ENCODE measurements at places on chromosomes 12 and 14.

DNA sequence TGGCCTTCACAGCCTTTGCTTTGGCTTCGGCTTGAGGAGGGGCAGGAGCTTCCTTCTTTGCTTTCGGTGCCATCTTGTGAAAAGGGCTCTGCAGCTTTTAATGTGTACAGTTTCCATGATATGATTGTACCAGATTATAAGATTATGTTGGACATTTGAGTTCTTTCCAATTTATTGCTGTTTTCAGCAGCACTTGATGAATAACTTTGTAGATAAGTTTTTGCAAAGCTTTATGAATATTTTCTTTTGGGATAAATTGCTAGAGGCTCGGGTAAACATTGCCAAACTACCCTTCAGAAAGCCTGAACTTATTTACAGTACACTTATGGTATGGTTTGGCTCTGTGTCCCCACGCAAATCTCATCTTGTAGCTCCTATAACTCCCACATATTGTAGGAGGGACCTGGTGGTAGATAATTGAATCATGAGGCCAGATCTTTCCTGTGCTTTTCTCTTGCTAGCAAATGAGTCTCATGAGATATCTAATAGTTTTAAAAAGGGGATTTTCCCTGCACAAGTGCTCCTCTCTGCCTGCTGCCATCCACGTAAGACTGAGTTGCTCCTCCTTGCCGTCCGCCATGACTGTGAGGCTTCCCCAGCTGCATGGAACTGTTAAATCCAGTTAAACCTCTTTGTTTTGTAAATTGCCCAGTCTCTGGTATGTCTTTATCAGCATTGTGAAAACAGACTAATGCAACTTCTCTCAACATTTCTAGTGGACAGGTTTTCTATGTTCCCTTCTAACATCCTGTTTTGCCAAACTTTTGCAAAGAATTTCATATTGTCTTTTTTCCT, 70.4 kb downstream of the RCOR1 start:
- DNase-seq, result no peak

GRCh38 chr12:19485240-19485639, 45.9 kb downstream of the AEBP2 start:
- DNase-seq, result no peak

DNA sequence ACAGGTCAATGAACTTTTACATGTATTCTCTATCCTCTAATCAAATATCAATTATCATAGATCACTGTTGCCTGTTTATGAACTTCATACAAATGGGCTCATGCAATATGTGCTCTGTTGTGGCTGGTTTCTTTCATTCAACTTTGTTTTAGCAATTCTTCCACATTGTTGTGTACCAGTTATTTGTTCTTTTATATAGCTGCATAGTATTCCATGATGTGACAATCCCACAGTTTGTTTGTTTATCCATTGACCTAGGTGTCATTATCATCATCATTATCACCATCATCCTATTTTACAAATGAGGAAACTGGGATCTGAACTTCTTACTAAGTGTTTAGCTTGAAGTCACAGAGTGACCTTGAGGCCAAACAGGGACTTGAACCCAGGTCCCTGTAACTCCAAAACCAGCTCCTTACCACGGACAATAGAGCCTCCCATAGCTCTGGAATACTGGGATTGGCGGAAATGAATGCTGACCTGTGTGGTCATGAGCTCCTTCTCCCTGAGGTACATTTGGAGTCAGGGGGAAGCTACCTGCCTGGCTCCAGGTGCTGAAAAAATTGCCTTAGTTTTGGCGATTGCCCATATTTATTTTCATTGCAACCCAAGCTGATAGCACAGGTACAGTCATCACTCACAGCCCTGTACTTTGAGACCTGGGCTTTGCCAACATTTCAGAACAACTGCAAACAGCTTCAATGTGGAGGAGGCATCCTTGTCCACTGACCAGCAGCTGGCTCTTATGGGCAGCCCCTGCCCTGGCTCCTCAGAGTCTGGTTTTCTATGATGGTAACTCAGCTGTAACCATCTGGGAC, 9.2 kb downstream of the ZFP36L1 start:
- DNase-seq, result peak; percentile 43

DNA sequence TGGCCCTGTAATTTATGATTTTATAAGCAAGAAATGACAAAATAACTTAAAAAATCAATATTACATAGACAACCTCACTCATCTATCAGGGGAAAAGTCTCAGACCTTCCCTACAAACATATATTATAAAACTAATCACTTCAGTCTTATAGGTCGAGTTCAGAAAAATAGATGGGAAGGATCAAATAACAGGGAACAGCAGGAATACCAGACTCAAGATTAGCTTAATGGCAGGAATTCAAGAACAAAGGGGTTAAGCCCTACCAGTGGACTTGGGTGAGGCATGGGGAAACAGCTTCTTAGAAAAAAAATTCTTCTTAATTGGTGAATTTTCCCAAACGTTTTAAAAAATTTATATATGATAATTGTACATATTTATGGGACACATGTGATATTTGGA, 51.6 kb upstream of the CRY1 start:
- no peak for DNase-seq

- no peak for DNase-seq
These were observed 3.3 kb downstream of the AP1G2 start for GRCh38 chr14:23564181-23564812.

GRCh38 chr14:20935303-20935984, 19.8 kb upstream of the RNASE2 start:
- no peak for DNase-seq

- no peak for DNase-seq
These were observed 11.1 kb upstream of the RTL1 start for GRCh38 chr14:100914597-100915021.

- no peak for DNase-seq
These were observed 87.7 kb downstream of the CHGA start for GRCh38 chr14:93010522-93011140.

DNA sequence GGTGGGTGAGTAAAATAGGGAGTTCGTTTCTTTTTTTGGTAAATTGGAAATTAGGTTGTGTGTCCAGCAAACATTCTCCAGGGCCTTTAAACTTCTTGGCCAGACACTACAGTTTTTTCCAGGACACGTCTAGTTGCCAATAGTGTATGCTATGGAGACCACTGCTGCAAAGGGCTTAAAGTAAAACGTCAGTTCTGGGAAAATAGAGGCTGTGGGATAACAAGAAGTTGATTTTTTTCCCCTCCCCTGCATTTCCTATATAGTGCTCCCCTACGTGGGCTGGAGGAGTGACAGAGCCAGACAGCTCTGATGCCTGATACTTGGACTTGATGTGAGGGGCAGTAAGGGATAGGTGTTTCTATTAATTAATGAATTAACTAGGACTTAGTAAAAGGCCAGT, 2.4 kb downstream of the ACVR1B start:
- no peak for DNase-seq

DNA sequence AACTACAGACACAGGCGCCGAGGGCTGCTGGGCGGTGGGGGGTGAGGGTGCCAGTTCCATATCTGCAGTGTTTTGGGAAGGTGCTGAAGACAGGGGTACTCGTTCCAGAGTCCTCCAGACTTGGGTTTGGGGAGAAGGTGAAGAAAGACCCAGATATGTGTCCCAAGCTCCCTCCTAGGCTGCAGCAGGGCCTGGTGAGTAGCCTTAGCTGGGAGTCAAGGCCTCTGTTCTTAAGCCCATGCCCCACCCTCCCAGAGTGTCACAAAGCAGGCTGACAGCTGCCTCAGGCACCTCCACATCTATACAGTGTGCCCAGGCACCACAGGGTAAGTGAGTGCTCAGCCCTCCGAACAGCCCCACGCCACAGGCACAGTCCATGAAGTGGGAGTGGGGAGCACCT, 4.3 kb downstream of the NCKAP5L start:
- DNase-seq, result no peak

- no peak for DNase-seq
These were observed 7.7 kb downstream of the CBX5 start for GRCh38 chr12:54272214-54272613.

DNA sequence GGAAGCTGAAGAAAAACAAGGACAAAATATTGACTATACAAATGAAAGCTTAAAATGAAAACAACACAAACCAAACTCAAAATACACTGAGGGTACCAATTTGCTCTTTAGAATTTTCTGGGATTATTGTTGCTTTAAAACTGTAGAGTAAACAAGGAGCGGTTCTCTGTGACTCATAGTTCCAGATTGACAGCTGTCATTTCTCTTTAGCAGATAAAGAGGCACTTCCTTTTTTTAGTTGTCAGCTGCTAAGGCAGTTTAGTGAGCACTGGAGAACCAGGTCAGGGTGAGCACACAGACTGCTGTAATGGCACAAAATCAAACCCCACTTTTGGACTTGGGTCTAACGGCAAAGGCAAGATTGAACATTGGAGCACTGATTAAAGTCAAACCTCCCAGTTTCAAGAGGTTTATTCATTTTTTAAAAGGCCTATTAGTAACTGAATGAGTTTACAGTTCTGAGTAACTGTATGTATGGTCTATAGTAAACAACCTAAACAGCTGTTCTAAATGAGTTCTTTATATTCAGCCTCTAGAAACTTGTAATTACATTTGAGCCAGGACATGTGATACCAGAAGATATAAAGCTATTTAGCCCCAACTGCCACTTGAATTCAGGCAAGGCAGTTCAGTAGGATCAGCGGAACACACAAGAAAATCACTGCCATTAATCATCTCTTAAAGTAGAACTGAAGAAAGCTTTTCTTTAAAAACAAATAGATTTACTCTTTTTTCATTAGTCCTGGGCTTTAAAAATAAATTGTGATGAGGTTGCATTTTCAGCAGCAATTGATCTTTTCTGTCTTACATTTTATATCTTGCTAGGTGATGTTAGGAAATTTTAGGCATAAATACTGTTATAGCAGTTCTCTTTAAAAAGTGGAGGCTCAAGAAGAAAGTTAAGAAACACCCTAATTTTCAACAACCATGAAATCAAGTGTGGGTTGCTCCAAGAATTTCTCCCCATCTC, 71.7 kb upstream of the PRICKLE1 start:
- DNase-seq, result no peak

- peak; percentile 50 for DNase-seq
These were observed 437 bp downstream of the ERO1A start for GRCh38 chr14:52694761-52695480.

- no peak for DNase-seq
These were observed 31.6 kb upstream of the AMIGO2 start for GRCh38 chr12:47111392-47111778.

DNA sequence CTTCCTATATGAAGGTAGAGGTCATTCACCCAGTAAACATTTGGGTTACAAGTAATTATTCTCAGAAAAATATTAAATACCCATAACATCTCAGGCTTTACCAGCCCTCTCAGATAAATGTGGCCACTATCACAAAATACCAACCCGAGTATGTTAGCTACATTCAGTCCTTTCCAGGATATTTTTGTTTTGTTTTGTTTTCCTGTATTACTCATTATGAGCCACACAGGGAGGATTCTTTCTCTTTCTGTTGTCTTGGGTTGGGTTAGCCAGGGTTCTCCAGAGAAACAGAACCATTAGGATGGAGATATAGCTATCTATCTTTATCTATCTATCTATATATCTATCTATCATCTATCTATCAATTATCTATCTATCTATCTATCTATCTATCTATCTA, 947.6 kb upstream of the MDGA2 start:
- no peak for DNase-seq

GRCh38 chr12:102917026-102917787, at the start of gene PAH:
TSS of gene PAH (minus strand) at chr12:102917244. CDS start at chr12:102917130, 114 bp downstream.
- peak; percentile 24 for DNase-seq

DNA sequence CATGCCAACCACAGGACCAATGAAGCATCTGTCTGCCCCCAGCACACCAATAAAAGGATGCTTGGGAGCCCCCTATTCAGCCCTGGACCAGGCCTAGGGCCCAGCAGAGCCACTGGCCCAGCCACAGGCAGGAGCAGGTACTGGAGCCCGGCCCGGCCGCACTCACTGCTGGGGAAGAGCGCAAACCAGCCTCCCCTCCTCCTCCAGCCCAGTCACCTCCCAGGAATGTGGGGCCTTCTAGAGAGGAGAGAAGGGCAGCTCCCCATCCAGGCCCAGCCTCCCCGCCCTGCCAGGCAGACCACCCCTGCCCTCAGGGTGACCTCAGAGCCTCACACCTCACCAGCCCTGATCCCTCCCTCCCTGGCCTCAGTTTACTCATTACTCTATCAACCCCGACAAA, 56.2 kb downstream of the CCNK start:
- peak; percentile 75 for DNase-seq

DNA sequence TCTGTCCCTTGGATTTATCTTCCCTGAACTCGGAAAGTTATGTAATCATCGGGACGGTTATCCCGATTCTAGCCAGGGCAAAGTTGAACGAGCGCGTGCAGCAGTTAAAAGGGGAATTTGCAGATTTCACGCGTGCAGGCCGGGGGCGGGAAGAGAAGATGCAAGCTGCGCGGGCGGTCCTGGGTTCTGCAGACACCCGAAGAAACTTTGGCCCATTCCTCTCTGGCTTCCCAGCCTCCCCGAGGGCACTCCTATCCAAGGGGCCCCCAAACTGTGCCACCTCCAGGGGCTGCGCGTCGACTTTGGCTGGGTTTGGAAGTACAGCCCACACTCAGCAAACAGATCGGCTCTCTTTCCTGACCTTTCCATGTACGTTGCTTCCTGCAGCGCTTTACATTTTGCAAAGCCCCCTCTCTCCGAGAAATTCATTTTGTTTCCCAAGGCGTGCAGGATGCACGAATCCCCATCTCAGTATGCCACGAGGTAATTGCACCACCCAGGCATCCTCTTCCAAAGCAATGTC, 941 bp upstream of the PPP1CC start:
- no peak for DNase-seq
